ENCODE measurements at places on chromosomes 2 and 18. TPM values are rescaled to one million over a fixed set of nuclear protein-coding genes. Genes with fewer than 3 reads are reported as not detected.
A peak's percentile ranks its signal among the peaks of the same experiment; 100 is the strongest.

RGPD3 gene
- 0.20 TPM for polyA plus RNA-seq

PARD3B gene
- 6.8 TPM for polyA plus RNA-seq

AFF3 gene
- polyA plus RNA-seq: 0.41 TPM

NAT8 gene
- not detected for polyA plus RNA-seq

EIPR1 gene
- 10.0 TPM for polyA plus RNA-seq

IL36A gene
- not detected for polyA plus RNA-seq

L3MBTL4 gene
- 0.26 TPM for polyA plus RNA-seq

RAMP1 gene
- 423 TPM for polyA plus RNA-seq

GRCh38 chr2:37020212-37020886 is 54.0 kb upstream of the STRN start:
- H3K36me3 ChIP-seq: no peaks in the 10 kb centered on the region
- no peak overlapping the region for H3K4me3 ChIP-seq
- no peaks in the 10 kb centered on the region for H3K4me1 ChIP-seq
- DNase-seq: peak; percentile 88
- H3K27me3 ChIP-seq: no peaks in the 10 kb centered on the region

- H3K27me3 ChIP-seq: no peaks in the 10 kb centered on the region
- no peaks in the 10 kb centered on the region for H3K4me1 ChIP-seq
- no peak for DNase-seq
These were observed 151.0 kb upstream of the DAPL1 start for GRCh38 chr2:158644139-158644538.

DNA sequence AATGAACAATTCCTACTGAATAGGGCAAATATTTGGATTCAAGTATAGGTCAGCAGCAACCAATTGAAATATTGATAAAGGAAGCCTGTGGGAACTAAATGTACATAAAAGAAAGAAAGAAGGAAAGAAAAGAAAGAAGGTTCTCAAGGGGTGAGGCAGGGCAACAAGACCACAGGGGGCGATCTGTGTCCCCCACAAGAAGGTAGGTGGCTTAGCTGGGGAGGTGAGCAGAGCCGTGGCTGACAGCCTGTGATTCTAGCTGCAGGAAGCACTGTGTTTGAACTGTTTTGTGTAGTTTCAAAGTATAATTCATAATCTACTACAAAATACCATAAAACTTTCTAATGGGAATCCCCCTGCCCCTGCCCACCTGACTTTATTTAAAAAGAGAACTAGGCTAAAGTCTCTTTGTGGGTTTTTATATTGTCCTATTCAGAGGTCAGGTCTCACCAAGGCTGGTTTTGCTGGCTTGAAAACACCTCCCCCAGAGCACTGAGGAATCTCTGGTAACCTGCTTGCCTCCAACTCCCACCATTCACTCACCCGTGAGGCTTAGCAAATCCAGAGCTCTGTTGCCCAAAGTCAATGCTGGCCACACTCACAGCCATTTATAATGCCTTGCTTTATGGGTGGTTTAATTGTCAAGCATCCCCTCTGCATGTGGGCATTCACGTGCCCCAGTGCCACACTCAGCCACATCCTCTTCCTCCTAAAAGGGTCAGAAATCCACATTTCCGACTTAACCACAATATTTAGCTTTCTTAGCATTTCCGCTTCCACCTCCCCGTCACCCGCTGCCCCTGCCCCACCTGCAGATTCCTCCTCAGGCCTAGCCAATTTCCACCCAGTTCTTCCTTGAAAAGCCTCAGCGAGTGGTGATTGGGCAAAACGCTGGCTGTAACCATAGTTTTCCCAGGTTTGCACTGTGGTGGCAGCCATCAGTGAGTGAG is 36.4 kb upstream of the LMAN1 start:
- DNase-seq: no peak
- H3K4me1 ChIP-seq: no peaks in the 10 kb centered on the region
- no peak overlapping the region for H3K27ac ChIP-seq

GRCh38 chr2:12428786-12429185 is 287.9 kb upstream of the TRIB2 start:
- no peaks in the 10 kb centered on the region for H3K27me3 ChIP-seq
- no peak for DNase-seq
- H3K4me1 ChIP-seq: peaks cover 8% of the 10 kb centered on the region
- H3K36me3 ChIP-seq: no peaks in the 10 kb centered on the region

DNA sequence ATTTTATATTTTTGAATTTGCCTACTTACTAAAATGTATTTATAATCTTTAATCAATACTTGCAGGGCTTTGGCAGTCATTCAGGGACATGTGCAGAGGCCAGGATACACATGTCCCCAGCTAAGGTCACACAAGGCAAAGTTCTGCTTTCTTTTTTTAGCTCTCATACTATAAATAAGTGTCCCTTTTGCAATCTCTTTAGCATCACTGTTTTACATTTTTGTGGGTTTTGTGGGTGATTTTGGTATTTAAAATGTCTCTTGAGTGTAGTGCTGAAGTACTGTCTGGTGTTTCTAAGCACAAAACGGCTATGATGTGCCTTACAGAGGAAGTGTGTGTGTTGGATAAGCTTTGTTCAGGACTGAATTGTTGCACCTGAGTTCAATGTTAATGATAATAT is 309.0 kb upstream of the GULP1 start:
- no peak for DNase-seq
- H3K36me3 ChIP-seq: no peaks in the 10 kb centered on the region
- peaks cover 2% of the 10 kb centered on the region for H3K4me1 ChIP-seq
- H3K27me3 ChIP-seq: no peaks in the 10 kb centered on the region

GRCh38 chr2:129068543-129068942 is 749.9 kb upstream of the HS6ST1 start:
- no peaks in the 10 kb centered on the region for H3K36me3 ChIP-seq
- no peak overlapping the region for H3K4me3 ChIP-seq
- no peaks in the 10 kb centered on the region for H3K27me3 ChIP-seq
- DNase-seq: no peak

DNA sequence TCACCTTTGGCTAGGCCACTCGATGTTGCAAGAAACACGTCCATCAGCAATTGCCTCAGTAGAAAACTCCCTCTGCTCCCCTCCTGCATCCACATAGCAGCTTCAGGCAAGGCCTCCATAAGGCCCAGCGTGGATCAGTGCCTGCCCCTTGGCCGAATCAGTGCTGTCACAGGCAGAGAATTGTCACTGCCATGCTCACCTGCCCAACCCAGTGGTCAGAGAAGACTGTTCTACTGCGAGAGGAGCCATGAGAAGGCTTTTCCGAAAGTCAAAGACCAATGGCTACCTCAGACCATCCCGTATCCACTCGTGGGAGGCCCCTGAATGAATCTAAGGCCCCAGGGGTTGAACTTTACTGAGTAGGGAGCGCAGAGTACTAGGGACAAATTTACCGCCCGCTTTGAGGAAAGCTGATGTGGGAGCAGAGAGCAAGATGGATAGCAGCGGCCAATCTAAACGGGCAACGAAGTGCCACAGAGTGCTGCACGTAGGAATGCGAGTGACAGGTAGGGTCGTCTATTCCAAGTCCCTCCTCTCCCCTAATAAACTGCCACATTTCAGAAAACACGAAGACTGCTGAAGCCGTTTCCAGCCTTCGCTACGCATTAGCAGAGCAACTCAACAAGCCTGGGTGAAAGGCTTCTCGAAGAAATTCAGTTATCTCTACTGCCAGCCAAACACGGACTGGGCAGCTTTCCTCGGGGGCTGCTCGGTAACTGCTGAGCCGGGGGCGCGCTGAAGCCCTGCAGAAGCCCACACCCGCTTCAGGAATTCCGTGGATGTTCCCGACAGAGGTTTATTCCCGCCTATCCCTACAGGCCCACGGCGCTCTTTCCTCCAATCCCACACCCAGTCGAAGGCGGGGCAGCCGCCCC is 968 bp upstream of the RALBP1 start:
- no peaks in the 10 kb centered on the region for H3K36me3 ChIP-seq
- DNase-seq: no peak
- H3K4me3 ChIP-seq: peak overlapping the region; percentile 50
- H3K27me3 ChIP-seq: no peaks in the 10 kb centered on the region

DNA sequence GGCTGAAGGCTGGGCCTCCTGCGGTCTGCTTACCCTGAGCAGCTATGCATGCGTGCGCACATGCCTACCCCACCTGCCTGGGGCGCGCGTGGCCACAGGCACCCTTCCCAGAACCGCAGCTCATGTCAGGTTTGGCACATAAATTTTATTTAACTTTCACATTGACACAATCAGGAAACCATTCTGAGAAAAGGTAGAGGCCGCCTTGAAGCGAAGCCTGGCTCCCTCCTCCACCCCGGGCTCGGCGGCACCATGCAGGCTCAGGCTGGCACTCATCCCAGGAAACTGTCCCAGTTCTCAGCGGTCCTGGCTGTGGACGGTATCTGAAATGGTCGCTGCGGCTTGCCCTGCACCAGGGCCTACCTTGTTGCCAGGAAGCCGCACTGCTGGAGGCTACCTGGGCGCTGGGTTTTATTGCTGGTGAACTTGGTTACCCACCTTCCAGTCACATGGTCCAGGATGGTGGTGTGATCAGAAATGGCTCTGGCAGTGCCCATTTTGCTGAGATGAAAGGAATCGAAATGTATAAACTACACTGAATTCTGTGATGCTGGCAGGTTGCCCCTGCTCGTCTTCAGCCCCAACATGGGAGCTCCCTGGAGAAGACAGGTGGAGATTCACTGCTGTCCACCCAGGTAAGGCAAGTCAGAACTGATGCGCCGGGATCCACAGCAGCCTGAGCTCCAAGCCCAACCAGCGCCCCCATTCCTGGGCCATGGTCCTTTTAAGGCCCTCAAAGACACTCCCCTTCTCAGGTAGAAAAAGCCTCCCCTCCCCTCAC is 25.5 kb downstream of the CHST10 start:
- no peak overlapping the region for H3K4me3 ChIP-seq
- no peak overlapping the region for H3K27ac ChIP-seq
- H3K27me3 ChIP-seq: no peaks in the 10 kb centered on the region
- H3K4me1 ChIP-seq: no peaks in the 10 kb centered on the region
- no peaks in the 10 kb centered on the region for H3K36me3 ChIP-seq

DNA sequence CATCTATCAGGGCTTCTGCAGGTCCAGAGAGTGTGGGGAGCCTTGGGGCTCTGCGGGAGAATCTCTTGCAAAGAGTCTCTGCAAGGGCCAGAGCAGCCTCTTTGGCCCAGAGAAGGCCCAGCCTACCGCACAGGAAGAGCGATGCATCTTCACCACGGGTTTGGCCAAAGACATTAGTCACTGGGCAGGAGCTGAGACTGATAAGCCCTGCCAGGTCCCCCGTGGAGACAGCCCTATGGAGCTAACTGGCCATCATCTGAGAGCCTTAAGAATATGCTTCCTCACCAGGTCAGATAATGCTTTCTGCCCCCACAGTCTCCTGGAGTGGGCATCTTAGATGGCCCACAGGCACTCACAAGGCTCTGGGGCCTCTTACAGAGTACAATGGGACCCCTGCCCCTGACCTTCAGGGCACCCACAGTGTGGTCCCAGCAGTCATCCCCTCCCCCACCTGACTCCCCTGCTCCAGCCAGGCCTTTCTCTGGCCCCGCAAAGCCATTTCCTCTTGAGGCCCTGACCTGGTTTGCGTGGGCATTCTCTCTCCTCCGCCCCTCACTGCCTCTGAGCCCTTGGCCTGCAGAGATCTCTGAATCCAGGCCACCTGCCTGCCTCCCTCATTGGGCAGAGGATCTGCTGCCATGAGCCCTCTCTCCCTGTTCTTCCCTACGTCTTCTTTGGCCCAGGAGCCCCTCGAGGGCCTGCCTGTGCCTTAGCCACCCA is 31.9 kb upstream of the MAPRE3 start:
- peak; percentile 65 for DNase-seq
- no peak overlapping the region for H3K4me3 ChIP-seq
- no peaks in the 10 kb centered on the region for H3K4me1 ChIP-seq
- no peaks in the 10 kb centered on the region for H3K27me3 ChIP-seq
- no peaks in the 10 kb centered on the region for H3K36me3 ChIP-seq
- no peak overlapping the region for H3K27ac ChIP-seq

DNA sequence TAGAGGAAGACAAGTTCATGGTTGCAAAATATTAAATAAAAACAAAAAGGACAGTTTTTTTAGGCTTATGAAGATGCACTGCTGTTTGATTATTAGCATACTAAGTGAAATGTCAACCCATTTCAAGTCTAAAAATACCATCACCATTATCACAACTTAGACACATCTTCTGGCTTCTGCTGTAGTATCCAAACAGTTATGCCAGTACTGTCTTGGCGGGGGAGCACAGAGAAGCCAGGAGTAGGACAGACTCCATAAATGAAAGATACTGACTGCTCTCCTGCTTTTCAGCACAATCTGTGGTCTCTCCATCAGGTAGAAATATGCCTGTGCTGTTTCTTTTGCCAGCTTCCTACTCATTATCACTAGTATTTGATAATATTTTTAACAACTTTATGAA is 179.2 kb upstream of the DSEL start:
- H3K4me1 ChIP-seq: no peaks in the 10 kb centered on the region
- no peaks in the 10 kb centered on the region for H3K27me3 ChIP-seq
- H3K4me3 ChIP-seq: no peak overlapping the region
- no peaks in the 10 kb centered on the region for H3K36me3 ChIP-seq

DNA sequence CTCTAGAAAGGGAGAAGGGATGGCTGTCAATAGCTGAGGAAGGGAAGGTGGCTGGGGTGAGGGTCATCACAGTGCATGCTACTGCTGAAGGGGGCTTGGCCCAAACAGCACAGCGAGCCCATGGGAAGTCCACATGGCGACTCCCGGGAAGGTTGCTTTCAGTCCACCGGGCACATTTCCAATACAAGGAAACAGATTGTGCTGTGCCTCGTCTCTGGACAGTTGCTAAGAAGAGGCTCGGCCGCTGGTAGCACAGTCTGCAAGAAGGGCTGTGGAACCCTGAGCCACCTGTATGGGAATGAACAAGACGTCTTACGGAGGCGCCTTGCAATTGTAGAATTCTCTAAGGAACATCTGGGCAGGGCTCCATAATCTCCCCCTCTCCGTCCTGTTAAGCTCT is 123.1 kb downstream of the CELF4 start:
- no peaks in the 10 kb centered on the region for H3K36me3 ChIP-seq
- H3K4me1 ChIP-seq: no peaks in the 10 kb centered on the region
- H3K27me3 ChIP-seq: no peaks in the 10 kb centered on the region
- no peak for DNase-seq
